Activated CD8-positive, alpha-beta memory T cell treated with anti-CD3 and anti-CD28 coated beads, Interleukin-2, amount 10 ng/mL, durations not matched to agents 7 days and 5 days (primary cell): ENCODE measurements at places on chromosomes 11 and 22. TPM values are rescaled to one million over a fixed set of nuclear protein-coding genes. Genes with fewer than 3 reads are reported as not detected.
A peak's percentile ranks its signal among the peaks of the same experiment; 100 is the strongest.

C11orf42 gene
- not detected for total RNA-seq

TOLLIP gene
- 35.8 TPM for total RNA-seq

CYP2D6 gene
- total RNA-seq: 2.5 TPM

LRRC10B gene
- 0.09 TPM for total RNA-seq

NXPE4 gene
- total RNA-seq: not detected

OR10A3 gene
- not detected for total RNA-seq

MOGAT2 gene
- not detected for total RNA-seq

GRCh38 chr11:10564696-10565318 lies 3.7 kb downstream of the LYVE1 start:
- no peak overlapping the region for H3K4me3 ChIP-seq
- H3K4me1 ChIP-seq: no peaks in the 10 kb centered on the region
- no peak for DNase-seq
- no peaks in the 10 kb centered on the region for H3K36me3 ChIP-seq

- peak overlapping the region; percentile 69 for H3K4me3 ChIP-seq
- no peaks in the 10 kb centered on the region for H3K36me3 ChIP-seq
- peaks cover 28% of the 10 kb centered on the region for H3K4me1 ChIP-seq
- DNase-seq: peak; percentile 72
- peaks cover 69% of the 10 kb centered on the region for H3K27me3 ChIP-seq
These were observed 7.1 kb upstream of the FLI1 start for GRCh38 chr11:128686745-128687177.

DNA sequence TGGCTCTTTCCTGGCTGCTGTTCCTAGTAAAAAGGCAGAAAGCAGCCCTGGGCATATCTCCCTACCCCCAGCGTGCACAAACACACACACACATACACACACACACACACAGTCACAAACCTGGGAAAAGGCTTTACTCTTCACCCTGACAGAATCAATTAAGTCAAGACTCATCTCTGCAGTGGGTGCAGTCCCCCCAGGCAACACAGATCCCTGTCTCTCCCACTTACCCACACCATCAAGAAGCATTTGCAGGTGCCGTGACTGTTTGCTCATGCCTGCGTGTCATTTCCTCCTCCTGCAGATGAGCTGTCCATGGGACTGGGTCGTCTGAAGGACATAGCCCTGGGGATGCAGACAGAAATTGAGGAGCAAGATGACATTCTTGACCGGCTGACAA lies 28.6 kb downstream of the SNAP29 start:
- no peak overlapping the region for H3K27ac ChIP-seq
- H3K4me1 ChIP-seq: no peaks in the 10 kb centered on the region
- peaks cover 23% of the 10 kb centered on the region for H3K36me3 ChIP-seq
- DNase-seq: no peak
- H3K27me3 ChIP-seq: no peaks in the 10 kb centered on the region

DNA sequence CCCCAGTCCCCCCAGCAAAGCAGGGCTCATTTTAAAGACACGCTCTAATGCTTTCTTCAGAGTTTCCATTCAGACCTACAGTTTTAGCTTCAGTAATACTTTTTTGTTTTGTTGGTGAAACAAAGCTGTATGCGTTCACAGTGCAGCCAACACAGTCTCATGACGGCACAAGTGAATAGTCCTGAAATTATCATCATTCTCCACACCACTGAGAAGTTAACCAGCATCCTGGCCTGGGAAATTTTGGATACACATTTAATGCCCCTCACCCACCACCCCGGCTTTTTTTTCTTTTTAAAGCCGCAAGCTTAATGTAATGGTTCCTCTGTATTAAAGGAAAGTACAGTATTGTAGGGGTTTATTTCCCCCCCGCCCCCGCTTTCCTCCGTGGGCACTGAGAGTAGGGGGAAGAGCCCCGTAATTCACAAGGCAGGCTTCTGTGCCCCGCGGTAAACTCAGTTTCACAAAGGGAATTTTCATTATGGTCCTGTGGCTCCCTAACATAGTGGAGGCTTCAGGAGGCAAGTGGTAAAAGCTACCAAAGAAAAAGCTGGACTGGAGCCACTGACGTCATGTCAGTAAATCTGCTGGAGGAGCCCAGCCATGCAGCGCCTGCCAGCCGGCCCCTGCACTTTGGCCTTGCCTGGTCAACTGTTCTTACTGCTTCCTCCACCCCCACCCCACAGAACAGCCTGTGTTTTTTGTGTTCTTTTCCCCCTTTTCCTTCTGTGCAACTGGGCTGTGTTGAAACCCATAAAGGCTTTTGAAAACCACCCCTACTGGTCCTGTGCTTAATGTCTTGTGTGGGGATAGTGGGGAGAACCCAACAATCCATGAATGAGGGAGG lies 18.2 kb downstream of the TEAD1 start:
- no peak for DNase-seq
- no peak overlapping the region for H3K27ac ChIP-seq
- no peak overlapping the region for H3K4me3 ChIP-seq
- H3K27me3 ChIP-seq: peaks cover 84% of the 10 kb centered on the region
- peaks cover 8% of the 10 kb centered on the region for H3K4me1 ChIP-seq

- no peaks in the 10 kb centered on the region for H3K36me3 ChIP-seq
- peaks cover 9% of the 10 kb centered on the region for H3K4me1 ChIP-seq
- H3K4me3 ChIP-seq: no peak overlapping the region
These were observed 501.1 kb downstream of the BRD1 start for GRCh38 chr22:49326558-49326957.

DNA sequence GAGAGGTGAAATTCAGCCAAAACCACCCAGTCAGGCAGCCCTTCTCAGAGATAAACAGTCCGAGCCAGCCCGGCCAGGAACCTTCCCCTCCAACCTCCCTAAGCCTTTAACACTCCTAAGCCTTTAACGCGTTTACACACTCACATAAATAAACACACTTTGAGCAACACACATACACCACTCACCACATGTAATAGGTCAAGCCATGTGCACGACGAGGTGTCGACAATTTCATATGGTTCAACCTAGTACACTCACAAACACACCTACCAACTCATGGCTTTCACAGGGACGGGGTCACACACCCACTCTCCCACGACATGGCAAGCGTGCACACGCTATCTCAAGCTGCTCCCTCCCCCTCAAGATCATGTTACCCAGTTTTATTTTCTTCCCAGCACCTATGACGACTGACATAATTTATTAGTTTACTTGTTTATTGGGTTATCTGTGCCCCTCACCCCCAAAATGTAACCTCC lies 15.5 kb downstream of the SLC43A1 start:
- H3K4me3 ChIP-seq: no peak overlapping the region
- no peak for DNase-seq
- H3K36me3 ChIP-seq: peaks cover 12% of the 10 kb centered on the region
- H3K4me1 ChIP-seq: no peaks in the 10 kb centered on the region
- no peaks in the 10 kb centered on the region for H3K27me3 ChIP-seq

DNA sequence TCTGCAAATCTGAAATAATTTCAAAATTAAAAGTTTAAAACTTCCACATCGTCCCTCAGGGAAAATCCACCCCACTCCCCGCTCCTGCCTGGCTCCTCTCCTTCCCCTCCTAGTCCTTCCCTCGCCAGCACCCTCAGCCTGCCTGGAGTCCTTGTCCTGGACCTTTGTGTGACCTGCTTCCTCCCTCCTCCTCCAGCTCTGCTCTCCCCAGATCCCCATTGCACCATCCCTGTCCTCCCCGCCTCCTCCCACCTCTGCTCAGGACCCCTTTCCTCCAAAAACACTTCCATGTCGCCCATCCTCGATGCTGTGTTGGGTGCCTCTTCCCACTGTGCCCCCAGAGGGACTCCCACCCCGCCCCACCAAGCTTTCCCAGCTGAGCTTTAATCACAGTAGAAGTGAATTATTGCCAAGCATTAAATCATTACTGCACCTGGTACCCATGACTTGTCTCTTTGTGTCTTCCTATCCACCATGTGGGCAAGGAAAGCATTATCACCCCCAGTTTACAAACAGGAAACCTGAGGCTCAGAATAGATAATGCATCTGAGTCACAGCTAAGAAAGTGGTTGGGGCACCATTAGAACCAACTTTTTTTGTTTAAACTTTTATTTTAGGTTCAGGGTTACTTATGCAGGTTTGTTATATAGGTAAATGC lies 2.4 kb upstream of the ZP1 start:
- DNase-seq: no peak
- H3K27ac ChIP-seq: peak overlapping the region; percentile 69
- no peak overlapping the region for H3K4me3 ChIP-seq
- H3K36me3 ChIP-seq: no peaks in the 10 kb centered on the region
- peaks cover 55% of the 10 kb centered on the region for H3K4me1 ChIP-seq

DNA sequence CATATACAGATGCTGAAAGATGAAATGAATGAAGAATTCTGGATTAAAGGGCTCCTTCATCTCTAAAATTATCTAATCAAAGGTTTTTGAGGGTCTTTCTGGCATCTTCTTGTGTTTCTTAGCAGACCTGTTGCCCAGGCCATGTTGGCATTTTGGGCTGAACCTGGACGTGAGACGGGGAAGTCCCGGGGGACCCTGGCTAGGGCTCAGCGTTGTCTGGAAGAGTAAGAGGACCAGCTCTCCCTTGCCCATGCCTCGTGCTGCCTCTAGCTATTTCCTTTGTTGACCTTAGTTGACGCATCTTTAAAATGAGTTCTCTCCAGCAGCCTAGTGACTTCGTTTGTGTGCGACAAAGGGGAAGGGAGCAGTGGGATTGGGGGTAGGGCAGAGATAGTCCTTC lies 152.2 kb downstream of the ST3GAL4 start:
- H3K27me3 ChIP-seq: peaks cover 25% of the 10 kb centered on the region
- no peak overlapping the region for H3K27ac ChIP-seq
- no peaks in the 10 kb centered on the region for H3K36me3 ChIP-seq
- no peaks in the 10 kb centered on the region for H3K4me1 ChIP-seq
- DNase-seq: no peak

DNA sequence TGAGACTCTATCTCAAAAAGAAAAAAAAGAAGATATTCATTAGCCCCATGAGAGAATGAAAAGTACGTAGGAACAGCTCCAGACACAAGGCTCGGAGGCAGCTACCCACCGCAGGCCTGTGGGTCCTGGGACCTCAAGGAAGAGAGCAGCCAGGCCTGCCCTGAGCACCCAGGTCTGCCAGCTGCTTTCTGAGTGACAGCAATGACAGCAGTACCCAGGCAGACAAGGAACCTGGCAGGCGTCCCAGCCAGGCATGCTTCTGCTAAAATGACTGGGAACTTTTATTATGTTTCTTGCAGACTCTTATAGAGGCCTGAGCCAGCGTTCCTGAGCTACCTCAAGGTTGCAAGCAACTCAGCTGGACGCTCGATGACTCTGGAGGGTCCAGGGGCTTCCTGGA lies 31.6 kb downstream of the CPT1A start:
- DNase-seq: no peak
- no peak overlapping the region for H3K27ac ChIP-seq
- no peak overlapping the region for H3K4me3 ChIP-seq
- H3K27me3 ChIP-seq: no peaks in the 10 kb centered on the region
- H3K36me3 ChIP-seq: peaks cover 5% of the 10 kb centered on the region

DNA sequence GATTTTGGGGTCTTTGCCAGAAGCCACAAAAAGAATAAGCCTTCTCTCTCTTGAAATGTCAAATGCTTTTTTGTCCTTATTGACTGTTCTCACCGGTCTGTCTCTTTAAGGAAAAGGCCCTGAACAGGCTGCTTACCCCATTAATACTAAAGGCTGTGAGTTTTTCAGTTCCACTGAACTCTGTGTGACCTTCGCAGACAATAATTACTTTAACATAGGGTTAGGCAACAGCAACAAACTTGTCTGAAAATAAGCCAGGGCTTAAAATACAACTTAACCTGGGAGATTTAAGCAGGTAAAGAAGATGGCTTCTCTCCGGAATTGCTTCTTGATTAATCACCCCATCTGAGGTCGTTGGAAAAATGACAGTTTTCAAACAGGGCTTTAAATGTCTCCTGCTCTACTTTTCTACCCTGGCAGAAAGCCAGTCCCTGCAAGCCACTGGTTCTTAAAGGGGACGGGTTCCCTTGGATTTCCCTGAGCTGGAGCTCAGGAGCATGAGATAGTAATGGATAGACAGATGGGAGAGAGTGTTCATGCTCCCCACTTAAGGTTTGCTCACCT lies 69.4 kb downstream of the ARL14EP start:
- H3K27ac ChIP-seq: no peak overlapping the region
- H3K36me3 ChIP-seq: no peaks in the 10 kb centered on the region
- no peaks in the 10 kb centered on the region for H3K4me1 ChIP-seq
- no peak for DNase-seq
- H3K4me3 ChIP-seq: no peak overlapping the region

GRCh38 chr22:20106849-20107237 lies 9.1 kb upstream of the RANBP1 start:
- peaks cover 19% of the 10 kb centered on the region for H3K4me1 ChIP-seq
- no peak overlapping the region for H3K4me3 ChIP-seq
- H3K27ac ChIP-seq: no peak overlapping the region
- H3K36me3 ChIP-seq: peaks cover 15% of the 10 kb centered on the region
- H3K27me3 ChIP-seq: no peaks in the 10 kb centered on the region
- DNase-seq: no peak

DNA sequence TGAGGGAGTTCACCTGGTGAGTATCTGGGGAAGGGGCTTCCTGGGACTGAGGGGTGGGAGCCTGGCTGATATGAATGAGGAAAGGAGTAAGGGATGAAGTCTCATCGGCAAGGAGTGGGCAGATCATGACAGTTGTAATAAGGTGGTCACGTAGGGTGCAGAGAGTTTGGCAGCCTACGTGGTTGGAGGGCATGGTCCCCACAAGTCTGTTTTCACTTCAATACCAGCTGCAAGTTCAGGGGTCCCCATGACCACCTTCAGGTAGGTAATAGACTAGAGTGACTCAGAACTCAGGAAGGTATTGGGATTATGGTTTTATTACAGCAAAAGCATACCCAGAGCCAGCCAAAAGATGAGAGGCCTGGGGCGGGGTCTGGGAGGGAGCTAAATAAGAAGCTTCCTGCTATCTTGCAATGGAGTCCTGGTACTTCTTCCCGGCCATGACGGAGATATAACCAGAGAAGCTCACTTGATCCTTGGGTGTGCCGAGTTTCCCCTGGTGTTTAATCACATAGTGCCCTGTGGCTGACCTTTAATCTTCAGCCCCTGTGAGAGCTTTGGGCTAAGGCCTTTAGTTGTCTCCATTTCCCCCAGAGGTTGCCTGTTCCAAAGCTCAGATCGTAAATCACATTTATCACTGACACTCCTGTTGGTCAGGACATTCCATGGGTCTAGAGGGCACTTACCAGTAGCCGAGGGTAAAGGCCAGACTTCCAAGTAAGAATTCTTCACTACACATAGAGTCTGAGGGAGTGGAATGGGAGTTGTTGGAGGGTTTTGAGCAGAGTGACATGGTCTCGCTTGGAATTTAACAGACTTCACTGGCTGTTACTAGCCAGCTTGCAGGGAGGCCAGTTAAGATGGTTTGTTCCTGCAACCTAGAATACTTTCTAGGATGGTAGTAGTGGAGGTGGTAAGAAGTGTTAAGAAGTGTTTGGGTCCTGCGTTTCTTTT lies 9.1 kb downstream of the SLC3A2 start:
- H3K36me3 ChIP-seq: peaks cover 42% of the 10 kb centered on the region
- no peaks in the 10 kb centered on the region for H3K27me3 ChIP-seq
- no peak overlapping the region for H3K27ac ChIP-seq

DNA sequence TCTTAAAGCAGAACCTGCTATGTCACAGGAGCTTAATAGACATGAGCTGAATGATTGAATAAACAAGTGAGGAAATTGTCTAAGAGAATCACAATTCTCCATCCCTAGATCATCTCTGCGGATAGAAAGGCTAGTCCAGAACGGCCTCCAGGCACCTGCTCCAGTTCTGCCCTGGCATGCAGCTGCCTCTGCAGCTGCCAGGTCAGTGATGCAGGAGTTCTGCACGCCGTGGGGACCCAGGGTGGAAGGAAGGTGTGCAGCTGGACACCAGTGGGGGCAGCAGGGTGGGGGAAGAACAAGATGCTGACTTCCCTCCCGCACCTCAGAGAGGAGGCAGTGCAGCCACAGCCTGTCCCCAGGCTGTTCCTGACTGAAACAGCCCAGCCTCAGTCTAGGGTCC lies 192.1 kb upstream of the NCAM1 start:
- DNase-seq: no peak
- peaks cover 4% of the 10 kb centered on the region for H3K4me1 ChIP-seq
- H3K36me3 ChIP-seq: no peaks in the 10 kb centered on the region
- H3K27me3 ChIP-seq: no peaks in the 10 kb centered on the region
